Mucosa of descending colon (tissue), 3 donors: ENCODE measurements at places on chromosomes 3 and 15. TPM values are rescaled to one million over a fixed set of nuclear protein-coding genes. Genes with fewer than 3 reads are reported as not detected.

The GTPBP8 gene
- 17.4 TPM for total RNA-seq

GRCh38 chr15:31382713-31383045, 56.0 kb downstream of the KLF13 start:
- no peak for DNase-seq

The LNP1 gene
- total RNA-seq: 1.7 TPM

The SLC24A1 gene
- total RNA-seq: 6.5 TPM
